ENCODE measurements at places on chromosomes 12 and 14.

DNA sequence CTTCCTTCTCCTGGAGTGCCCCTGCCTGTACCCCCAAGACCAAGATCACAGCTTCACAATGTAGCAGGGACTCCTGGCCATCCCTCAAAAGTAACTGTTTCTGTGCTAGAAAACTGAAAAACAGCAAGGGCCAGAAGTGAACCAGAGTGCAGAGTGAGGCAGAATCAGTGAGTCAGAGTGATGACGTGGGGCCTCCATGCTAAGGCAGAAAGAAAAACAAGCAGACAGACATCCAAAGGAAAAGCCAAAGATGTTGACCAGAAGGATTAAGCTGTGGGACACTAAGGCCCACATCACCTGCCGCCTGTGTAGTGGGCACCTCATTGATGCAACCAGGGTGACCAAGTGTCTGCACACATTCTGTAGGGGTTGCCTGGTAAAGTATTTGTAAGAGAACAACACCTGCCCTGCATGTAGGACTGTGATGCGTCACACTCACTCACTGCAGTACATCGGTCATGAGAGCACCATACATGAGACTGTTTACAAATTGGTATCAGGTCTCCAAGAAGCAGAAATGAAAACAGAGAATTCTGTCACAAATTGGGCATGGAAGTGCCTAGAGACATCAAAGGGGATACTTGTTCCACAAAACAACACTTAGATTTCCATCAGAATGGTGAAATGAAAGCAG is 51.2 kb downstream of the ARMH4 start:
- no peak for DNase-seq

GRCh38 chr14:75427482-75428229 is at the start of gene JDP2:
JDP2 (plus strand) TSS chr14:75428022; CDS start chr14:75437921, 9,899 bp downstream.
- peak; percentile 60 for DNase-seq

DNA sequence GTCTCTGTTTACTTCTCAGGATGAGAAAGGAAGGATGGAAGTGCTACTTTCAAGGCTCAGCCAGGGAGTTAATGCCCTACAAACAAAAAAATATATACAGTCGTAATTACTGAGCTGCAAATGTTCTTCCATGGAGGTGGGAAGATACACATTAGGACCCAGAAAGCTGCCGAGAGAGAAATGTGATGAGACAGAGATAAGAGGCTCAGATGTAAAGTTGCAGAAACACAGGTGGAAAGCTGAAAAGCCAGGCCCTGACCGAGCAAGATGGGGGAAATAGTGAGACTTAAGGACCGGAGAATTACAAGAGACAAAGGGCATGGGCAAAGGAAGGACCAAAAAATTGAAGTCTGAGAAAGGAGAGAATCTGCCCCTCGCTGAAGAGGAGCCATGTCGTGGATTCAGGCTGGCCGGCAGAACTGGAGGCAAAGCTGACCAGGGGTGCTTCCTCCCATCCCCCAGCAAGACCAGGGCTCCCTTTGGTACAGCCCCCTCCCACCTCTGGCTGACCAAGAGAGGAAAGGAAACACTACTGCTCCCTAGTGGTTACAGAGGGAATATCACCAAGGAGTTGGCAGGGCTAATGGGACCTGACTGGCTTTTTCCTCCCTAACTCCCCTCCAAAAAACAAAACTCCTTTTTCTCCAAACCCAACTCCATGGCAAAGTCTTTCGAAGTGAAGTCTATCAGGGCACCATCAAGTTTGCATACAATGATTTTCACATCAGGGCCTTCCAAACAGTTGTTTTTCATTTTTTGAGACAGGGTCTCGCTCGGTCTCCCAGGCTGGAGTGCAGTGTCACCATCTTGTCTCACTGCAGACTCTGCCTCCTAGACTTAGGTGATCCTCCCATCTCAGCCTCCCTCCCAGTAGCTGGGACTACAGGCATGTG is 12.1 kb downstream of the ZFHX2 start:
- DNase-seq = no peak

- no peak for DNase-seq
Measured at GRCh38 chr14:51860825-51861499, 550 bp downstream of the GNG2 start.

GRCh38 chr12:89153341-89153740 is 199.0 kb downstream of the DUSP6 start:
- DNase-seq = no peak

- DNase-seq = no peak
Measured at GRCh38 chr12:131592972-131593371, 117.9 kb upstream of the SFSWAP start.

- DNase-seq = no peak
Measured at GRCh38 chr12:4742416-4742970, 22.3 kb downstream of the GALNT8 start.

DNA sequence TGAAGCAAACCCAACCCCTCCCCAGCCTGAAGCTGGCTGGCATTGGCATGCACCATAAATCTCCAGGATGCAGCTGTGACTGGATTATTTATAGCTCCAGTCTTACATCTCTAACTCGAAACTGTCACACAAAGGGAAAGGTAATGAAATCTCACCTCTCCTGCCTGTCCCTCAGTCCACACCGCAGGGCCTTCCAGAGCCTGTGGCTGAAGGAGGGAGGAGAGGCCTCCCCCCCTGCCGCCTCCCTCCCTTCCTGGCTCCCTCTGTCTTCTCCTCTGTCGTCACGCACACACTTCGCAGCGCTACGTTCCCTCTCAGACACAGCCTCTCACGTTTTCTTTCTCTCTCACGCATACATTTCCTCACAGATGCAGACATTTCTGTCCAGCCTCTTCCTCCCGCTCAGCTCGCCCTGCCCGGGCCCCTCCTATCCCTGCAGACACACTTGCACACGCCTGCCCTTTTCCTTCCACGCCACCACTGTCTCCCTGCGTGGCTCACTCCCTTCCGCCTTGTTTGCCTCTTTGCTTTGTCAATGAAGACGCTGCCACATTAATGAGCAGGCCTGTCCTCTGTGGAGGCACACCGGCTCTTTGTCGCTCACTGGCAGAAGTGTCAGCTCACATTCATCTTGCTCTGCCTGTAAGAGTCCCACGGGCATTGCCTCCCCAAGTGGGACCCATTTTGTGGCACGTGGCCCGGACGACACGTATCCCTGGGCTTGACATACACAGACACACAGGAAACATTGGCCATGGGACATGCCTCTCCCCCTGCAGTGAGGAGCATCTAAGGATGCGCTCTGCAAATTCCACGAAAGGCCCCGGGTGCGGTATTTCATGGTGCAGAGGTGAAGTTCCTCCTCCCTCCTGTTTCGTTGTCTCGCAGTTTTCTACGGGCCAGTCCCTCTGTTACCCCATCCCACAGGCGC is 27.9 kb downstream of the IRF2BPL start:
- no peak for DNase-seq

- DNase-seq = no peak
Measured at GRCh38 chr12:119047641-119048040, 66.3 kb downstream of the SRRM4 start.

- no peak for DNase-seq
Measured at GRCh38 chr14:52846591-52846990, 55.2 kb upstream of the GNPNAT1 start.

DNA sequence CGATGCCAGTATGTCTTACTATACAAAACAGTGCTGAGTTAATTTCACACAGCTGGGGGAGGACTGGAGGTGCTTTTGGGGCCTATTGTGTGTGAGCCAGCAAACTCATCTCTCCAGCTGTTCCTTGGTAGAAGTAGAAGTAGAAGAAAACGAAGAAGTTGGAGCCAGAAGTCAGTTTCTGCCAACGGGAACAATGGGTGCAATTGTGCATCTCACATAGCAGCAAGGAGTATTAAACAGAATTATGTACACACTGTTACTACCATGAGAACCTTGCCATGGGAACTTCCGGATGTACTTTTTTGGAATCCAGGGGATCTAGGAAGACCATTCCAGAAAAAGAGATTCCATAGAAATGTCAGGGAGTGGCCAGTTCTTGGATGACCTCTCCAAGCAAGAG is 88.6 kb downstream of the VCPKMT start:
- no peak for DNase-seq

DNA sequence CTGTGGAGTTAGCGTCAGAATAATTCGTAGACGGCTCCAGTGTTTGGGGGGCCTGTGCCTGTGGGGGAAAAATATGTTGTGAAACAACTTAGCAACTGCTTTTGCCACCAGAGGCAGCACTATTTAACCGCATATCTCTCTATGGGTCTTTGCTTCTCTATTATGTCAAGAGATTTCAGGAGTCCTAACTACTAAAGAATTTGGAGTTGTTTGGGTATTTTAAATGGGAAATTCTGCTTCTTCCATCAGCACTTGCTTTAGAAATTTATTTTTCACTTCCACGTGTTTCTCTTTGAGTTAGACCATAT is 594 bp upstream of the CLEC14A start:
- no peak for DNase-seq

DNA sequence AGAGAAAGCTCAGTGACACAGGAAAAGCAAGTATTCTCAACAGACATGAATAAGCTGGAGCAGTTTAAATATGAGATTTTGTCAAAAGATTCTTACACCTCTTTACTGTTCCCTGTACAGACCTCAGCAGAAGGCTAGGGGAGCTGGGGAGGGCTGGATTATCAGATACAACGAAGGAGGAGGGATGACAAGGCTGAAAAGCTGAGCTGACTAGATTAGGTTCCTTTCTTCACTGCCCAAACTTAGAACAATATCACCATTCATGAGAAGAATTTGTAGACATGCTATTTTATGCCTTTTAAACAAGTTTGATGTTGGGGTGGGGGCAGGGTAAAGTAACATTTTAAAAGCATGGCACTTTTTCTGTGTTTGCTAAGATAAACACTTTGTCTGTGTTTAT is 611.1 kb downstream of the AACS start:
- DNase-seq = no peak

- DNase-seq = no peak
Measured at GRCh38 chr14:33230021-33230420, 291.3 kb downstream of the NPAS3 start.

- DNase-seq = no peak
Measured at GRCh38 chr12:123571343-123571813, 13.0 kb upstream of the TMED2 start.

- no peak for DNase-seq
Measured at GRCh38 chr12:124490584-124491305, 76.7 kb downstream of the NCOR2 start.

DNA sequence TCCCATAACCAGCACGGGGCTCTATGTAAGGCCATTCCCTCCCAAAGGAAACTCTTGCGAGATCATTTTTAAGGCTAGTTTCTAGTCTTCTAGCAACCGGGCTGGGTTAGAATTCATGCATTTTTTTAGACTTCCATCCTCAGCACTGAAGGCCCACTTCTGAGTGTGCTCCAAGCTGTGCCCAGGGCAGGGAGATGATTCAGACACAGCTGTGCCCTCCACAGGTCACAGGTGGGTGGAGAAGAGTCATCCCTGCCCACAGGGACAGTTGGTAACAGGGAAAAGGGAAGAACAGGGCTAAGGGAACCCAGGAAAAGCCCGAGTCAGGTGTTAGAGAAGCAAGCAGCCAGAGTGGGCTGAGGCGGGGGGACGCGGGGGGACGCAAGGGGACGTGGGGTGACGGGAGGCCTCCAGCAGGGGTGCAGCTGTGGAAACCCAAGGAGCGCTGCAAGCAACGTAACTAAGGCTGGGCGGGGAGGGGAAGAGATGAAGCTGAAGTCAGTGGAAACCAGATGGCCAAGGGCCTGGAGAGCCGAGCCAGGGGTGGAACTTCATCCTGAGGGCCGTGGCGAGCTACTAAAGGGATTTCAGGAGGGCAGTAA is 27.2 kb upstream of the PPP2R5C start:
- DNase-seq = no peak

- DNase-seq = peak; percentile 65
Measured at GRCh38 chr12:68175557-68176061, 16.1 kb upstream of the IFNG start.

- no peak for DNase-seq
Measured at GRCh38 chr12:51686727-51687126, 95.7 kb downstream of the SCN8A start.

GRCh38 chr12:70719071-70719470 is 81.8 kb upstream of the PTPRB start:
- DNase-seq = no peak

All from memory B cell (primary cell).